ENCODE measurements at places on chromosomes 3 and 15. TPM values are rescaled to one million over a fixed set of nuclear protein-coding genes. Genes with fewer than 3 reads are reported as not detected.
A peak's percentile ranks its signal among the peaks of the same experiment; 100 is the strongest.

Gene SEMA6D
- 12.1 TPM for total RNA-seq

- no peak for DNase-seq
These were observed 7.8 kb downstream of the PPP1R2 start for GRCh38 chr3:195535293-195535692.

GRCh38 chr3:47381317-47382157 is 716 bp downstream of the PTPN23 start:
- DNase-seq: peak; percentile 94

DNA sequence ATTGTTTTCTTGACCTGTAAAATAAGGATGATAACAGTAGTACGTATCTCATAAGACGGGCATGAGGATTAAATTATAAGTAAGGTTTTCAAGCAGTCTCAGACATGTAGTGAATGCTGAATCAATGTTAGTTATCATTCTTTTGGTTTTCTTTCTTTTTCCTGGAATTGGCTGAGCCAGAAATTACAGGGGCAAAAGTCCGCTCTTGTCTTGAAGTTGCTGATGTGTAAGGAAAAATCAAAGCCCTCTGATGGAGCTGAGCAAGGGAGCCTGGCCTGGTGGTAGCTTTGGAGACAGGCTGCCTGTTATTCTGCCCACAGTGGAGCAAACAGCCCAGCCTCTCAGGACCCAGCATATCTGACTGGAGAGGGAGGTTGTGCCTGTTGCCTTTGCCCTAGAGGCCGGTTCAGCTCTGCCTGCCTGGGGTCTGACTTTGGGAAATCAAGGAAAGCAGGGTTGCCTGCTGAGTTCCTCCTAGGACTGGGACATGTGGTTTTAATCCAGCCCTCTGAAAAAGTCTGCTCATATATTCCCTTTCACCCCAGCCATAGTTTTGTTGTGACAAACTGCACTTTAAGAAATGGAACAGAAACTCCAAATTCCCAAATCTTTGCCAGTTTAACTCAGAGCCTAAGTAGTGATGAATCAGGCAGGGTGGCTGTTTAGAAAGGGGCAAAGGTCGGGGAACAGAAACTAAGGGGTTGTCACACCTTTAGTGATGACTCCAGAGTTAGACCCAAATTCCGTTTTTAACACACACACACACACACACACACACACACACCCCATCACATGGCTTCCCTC is 40.1 kb downstream of the GASK1A start:
- no peak for DNase-seq

Data from osteocyte (in vitro differentiated cells).